Nephron progenitor cell (in vitro differentiated cells): ENCODE measurements at places on chromosomes 11 and 22.

GRCh38 chr11:73454987-73455386 is 78.8 kb downstream of the RELT start:
- no peak for DNase-seq

- peak; percentile 79 for DNase-seq
Observed at GRCh38 chr22:19962246-19962908, 20.8 kb upstream of the TXNRD2 start.

DNA sequence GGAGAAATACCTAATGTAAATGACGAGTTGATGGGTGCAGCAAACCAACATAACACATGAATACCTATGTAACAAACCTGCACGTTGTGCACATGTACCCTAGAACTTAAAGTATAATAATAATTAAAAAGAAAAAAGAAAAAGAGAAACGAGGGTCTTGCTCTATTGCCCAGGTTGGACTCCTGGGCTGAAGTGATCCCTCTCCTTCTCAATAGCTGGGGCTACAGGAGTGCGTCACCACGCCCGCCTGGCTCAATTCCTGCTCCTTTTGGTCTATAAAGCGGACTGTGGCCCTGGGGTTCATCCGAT is 521 bp upstream of the PTS start:
- no peak for DNase-seq

GRCh38 chr22:50503475-50504145 is 3.9 kb downstream of the LMF2 start:
- no peak for DNase-seq

GRCh38 chr22:50019316-50019715 is 6.8 kb upstream of the IL17REL start:
- no peak for DNase-seq

DNA sequence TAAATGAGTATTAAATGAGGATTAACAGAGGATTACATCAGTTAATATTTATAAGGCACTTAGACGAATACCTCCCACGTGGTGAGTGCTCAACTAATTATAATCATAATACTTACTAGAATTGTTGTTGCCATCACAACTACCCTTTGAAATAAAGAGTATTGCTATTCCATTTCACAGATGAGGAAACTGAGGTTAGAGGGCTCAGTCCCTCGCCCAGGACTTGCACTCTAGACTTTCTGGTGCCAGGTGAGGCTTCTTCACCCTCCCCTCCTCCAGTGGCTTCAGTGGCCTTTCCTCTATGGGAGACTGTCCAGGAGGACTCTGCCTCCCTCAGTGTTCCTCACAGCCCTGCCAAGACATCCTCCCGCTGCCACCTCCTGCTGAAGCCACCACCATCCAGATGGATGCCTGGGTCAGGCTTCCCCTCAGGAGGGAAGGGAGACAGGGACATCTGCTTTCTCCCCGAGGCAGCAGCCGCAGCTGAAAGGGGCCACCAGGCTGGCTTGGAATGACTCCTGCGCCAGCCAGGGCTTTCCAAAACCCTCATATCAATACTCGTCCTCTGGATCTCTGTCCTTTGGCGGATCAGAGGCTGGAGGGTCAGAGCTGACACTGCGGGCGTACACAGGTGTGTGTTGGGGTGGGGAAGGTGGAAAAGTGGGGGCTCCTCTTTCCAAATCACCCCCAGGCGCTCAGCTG is 580.1 kb downstream of the BUD13 start:
- DNase-seq, result peak; percentile 34

GRCh38 chr11:120682332-120682649 is 170.7 kb downstream of the GRIK4 start:
- DNase-seq, result no peak

- no peak for DNase-seq
Observed at GRCh38 chr11:74644081-74644480, 51.7 kb downstream of the POLD3 start.

GRCh38 chr11:12784987-12785386 is 110.8 kb downstream of the TEAD1 start:
- DNase-seq, result peak; percentile 16

DNA sequence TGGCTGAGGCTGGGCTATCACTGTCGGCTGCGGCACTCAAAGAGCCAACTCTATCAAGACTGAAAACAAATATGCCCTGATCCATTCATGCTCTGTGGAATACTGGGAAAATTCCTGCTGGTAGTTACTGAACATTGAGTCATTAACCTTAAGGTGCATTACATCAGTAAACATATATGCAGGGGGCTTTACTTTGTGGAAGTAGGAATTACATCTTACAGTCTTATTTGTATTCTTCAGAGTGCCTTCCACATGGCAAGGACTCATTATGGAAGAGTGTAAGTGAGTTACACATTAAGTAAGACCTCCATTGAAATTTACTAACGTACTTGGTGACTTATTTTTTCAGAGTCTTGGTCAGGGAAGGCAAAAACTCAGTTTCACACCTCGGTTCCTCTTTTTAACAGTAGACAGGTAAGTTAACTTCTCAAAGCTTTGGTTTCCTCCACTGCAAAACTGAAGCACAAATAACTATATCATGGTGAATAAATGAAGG is 4.5 kb downstream of the OR5B21 start:
- DNase-seq, result no peak

- DNase-seq, result peak; percentile 55
Observed at GRCh38 chr22:49971232-49972162, 10.9 kb downstream of the PIM3 start.

GRCh38 chr22:21946262-21946925 is 6.3 kb downstream of the PPM1F start:
- no peak for DNase-seq

DNA sequence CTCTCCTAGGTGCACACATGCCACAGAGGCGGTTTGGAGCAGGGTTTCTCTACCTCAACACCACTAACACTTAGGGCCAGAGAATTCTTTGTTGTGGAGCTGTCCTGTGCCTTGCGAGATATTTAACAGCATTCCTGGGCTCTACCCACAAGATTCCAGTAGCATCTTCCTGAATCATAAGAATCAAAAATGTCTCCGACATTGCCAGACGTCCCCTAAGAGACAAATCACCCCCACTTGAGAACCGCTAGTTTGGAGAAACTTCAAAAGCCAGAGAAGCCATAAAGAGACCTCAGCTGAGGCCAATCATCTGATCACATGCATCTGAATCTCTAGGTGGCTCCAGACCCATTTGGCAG is 16.1 kb downstream of the MFNG start:
- DNase-seq, result no peak

DNA sequence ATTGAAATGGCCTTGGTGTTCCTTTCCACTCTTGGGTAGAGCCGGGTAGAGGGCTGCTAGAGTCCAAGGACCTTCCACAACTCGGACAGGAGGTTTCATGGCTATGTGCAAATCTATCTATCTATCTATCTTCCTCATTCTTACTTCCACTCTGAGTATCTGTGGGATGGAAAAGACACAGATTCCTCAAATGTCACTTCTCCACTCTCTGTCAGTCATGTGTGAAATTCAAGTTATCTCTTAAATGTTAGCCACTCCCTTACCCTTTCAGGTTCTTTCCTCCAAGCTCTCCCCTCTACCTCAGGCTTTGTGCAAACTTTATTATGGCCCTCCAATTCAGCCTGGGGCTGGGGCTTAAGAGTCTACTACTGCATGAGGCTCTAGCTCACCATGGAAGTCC is 84.3 kb downstream of the GDPD4 start:
- no peak for DNase-seq

GRCh38 chr11:16874275-16874975 is 136.0 kb downstream of the C11orf58 start:
- DNase-seq, result no peak

DNA sequence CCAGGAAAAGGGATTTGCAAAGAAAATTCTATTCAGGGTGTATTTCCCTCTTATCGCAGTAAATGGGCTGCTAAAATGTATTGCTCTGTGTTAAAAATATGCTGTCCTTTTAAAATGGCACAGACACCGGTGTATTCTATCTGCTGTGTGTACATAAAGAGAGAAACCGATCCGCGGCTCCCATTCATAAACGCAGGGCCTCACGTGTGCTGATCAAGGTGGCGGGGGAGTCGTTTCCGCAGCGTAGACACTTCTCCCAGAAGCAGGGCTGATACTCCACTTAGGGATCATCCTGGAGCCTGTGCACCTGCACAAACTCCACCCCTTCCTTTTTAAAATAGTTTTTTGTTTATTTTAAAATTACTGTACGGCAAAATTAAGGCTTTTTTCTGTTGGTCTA is 26.1 kb upstream of the IGSF9B start:
- no peak for DNase-seq

- no peak for DNase-seq
Observed at GRCh38 chr11:33893711-33894397, 2.0 kb upstream of the LMO2 start.

DNA sequence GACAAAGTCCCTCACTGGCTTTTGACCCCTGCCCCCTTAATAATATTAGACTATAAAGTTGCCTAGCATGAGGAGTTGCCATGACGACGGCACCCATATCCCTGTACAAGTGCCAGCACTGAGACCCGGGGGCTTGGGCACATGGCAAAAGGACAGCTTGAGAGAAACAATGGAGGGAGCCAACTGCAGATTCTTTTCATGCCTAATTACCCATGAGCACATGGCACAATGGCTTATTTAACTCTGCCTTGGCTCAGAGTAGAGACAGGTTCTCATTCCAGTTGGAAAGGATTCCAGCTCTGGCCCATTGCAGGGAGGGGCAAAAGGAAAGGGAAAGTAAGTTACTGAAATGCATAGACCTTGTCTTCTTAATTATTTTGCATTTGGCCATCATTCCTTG is 261.2 kb upstream of the UBASH3B start:
- DNase-seq, result peak; percentile 6

- peak; percentile 64 for DNase-seq
Observed at GRCh38 chr11:83194281-83195142, 1.0 kb downstream of the ANKRD42 start.

DNA sequence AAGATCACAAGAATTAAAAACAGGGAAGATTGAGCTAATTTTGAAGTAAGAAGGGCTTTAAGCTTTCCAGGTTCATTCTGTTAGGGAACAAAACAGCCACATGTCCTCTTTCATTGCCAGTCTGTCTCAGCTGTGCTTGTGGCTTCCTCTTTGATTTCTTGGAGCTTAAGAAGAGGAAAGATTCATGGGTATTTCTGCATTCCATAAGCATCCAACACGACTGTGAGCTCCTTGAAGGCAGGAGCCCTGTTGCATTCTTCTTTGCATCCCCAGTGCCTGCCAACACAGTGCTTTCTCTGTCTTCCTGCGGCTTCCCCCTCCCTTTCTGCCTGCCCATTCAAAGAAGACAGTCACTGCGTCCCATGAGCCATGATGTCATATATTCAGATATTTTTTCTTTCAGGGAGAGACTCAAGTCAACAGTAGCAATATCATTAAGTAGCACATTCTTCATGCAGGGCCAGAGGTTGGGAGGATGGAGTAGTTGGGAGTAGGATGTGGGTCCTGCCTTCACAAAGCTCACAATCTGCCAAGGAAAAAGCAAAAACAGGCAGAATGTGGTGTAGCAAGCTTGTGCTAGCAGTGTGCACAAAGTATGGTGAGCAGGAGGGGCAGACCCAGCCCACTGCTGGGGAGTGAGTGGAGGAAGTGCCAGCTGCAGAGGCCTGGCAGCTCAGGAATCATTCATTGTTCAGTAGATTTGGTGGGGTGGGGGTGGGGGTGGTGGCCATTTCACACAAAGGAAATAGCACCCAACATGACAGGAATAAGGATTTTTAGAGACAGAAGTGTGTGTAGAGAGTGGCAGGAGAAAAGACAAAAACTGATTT is 162.1 kb upstream of the RASSF10 start:
- no peak for DNase-seq

DNA sequence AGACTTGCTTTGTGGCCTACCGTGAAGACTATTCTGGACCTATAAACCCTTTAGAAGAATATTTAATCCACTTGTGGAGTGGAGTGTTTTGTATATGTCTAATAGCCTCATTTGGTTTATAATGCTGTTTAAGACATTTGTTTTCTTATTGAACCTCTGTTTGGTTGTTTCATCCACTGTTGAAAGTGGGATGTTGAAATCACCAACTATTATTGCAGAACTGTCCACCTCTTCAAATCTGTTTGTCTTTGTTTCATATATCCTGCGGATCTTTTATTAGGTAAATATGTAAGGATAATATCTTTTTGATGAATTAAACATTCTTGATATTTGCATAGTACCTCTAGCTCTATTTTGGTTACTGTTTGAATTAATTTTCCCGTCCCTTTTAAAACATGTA is 49.1 kb downstream of the XKR3 start:
- no peak for DNase-seq

- DNase-seq, result no peak
Observed at GRCh38 chr11:16326679-16327297, 29.6 kb downstream of the SOX6 start.

- DNase-seq, result no peak
Observed at GRCh38 chr11:76524919-76525318, 80.1 kb downstream of the EMSY start.

- peak; percentile 0 for DNase-seq
Observed at GRCh38 chr22:46001046-46001425, 24.1 kb upstream of the WNT7B start.

DNA sequence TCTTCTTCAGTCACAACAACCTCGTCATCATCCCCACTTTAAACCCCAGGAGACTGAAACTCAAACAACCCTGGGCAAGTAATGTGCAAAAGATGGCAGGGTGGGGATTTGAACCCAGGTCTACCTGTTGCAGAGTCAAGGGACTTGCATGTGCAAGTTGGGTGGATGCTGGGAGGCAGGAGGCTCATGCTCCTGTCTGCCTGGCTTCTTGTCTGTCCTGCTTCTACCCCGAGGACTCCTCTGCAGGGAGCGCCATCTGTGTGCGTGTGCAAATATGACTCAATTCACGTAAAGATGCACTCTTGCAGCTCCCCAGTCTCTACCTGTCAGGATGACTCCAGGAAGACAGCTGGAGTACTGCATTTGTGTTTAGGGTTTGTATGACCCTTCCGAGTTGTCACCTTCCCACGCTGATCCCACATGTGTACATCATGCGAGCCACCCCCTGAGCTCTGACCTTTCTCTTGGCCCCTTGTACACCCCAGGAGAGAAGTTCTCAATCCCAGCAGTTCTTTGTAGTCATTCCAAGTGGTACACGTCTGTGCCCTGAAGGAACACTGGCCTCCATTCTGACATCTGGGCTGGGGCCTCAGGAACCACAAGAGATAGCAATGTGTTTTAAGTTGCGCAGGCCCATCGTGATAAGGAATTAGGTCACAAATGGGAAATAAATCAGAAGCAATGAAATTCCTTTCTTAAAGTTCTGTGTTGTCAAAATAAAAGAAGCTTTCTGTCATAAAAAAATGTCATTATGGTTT is 95.7 kb downstream of the CWC15 start:
- no peak for DNase-seq

GRCh38 chr22:20117633-20118299 is 740 bp upstream of the TRMT2A start:
- DNase-seq, result peak; percentile 42

GRCh38 chr11:64003807-64004589 is 17.8 kb downstream of the OTUB1 start:
- no peak for DNase-seq

DNA sequence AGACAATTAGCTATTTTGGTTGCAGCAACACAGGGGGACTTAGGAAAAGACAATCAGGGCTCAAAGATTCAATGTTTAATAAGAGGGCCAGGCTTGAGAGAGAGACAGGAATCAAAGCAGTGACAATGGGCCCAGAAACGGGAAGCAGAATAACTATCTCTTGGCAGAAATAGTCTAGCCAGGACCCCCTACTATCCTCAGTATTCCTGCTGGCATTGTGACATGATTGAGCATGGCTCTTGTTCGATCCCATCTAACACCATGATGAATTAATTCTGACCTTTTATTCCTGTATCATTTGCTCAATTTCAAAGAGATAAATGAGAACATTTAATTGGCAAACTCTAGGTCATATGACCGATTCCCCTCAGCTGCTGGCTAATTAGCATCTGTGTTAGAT is 12.8 kb upstream of the ANO5 start:
- DNase-seq, result no peak
